ENCODE measurements at places on chromosomes 12 and 14.

- DNase-seq, result peak; percentile 82
These were observed 1.1 kb downstream of the CCDC91 start for GRCh38 chr12:28191051-28192048.

- no peak for DNase-seq
These were observed 27.1 kb downstream of the GYS2 start for GRCh38 chr12:21577516-21577915.

DNA sequence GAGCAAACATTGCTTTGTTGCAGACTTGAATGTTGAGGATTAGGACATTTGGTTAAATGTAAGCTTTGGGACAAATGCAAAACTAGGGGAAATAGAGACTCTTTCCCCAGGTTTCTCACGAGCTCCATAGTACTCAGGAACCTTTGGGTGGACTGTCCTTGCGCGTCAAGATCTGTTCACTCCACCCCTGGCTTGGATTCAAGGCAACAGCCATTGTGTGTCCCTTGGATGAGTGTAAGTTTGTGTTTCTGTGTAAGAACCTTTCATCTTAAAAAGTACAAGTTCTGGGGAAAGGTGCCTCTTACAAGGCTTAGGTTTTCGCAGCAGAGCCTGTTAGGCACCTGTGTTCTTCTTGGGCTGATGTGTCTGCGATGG, 3.7 kb downstream of the SUSD6 start:
- no peak for DNase-seq

GRCh38 chr12:56011509-56012090, 9.2 kb upstream of the IKZF4 start:
- DNase-seq, result no peak

- no peak for DNase-seq
These were observed 1.2 kb downstream of the SPTSSA start for GRCh38 chr14:34460841-34461240.

GRCh38 chr12:90858252-90858651, 96.7 kb downstream of the CCER1 start:
- DNase-seq, result no peak

- DNase-seq, result no peak
These were observed 87.2 kb downstream of the C12orf75 start for GRCh38 chr12:105417732-105418131.

DNA sequence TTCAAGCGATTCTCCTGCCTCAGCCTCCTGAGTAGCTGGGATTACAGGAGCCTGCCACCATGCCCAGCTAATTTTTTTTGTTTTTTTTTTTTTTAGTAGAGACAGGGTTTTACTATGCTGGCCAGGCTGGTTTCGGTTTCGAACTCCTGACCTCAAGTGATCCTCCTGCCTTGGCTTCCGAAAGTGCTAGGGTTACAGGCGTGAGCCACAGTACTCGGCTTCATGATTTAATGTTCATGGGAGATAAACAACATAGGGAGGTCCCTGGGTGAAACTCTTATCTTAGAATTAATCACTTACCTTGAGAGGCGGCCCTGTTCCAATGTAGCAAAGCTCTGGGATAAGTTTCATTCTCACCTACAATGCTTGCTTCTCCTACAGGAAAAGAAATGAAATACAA, 48.3 kb downstream of the SEL1L start:
- no peak for DNase-seq

- DNase-seq, result no peak
These were observed 479 bp downstream of the KDM5A start for GRCh38 chr12:388541-389141.

DNA sequence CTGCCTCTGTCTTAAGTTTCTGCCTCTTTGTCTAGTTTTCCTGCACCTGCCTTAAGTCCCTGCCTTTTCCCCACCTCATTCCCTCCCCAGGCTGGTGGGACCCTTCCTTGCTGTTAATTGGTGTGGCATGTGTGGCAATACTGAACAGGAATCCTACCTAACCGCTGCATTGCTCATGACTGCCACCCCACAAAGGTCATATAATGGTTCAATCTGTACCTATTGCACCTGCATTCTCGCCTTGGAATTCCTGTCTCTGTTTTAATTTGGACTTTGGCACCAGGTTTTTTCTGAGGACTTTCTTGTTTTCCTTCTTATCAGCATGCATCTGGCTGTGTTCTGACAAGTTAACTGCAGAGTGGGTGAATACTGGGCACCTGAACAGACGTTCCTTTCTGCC, 966.2 kb upstream of the TMEM132C start:
- DNase-seq, result no peak

GRCh38 chr12:83985084-83985483, 927.5 kb downstream of the SLC6A15 start:
- no peak for DNase-seq

GRCh38 chr12:48972213-48972951, 847 bp upstream of the WNT10B start:
- DNase-seq, result peak; percentile 43

DNA sequence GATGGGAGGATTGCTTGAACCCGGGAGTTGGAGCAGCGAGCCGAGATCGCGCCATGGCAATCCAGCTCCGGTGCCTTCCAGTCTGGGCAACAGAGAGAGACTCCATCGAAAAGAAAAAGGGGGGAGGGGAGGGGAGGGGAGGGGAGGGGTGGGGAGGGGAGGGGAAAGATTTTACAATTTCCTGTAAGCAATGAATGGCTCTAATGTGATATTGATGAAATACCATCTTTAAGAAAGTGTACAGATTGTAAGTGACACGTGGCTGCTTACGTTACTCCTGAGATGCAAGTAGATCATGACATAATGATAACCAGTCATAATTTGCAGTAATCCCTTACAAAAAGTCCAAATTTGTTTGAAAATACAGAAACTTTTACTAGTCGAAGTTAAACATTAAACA, 1.4 kb downstream of the SLC25A21 start:
- DNase-seq, result peak; percentile 26

Data from OCI-M1 (cell line).